ENCODE measurements at places on chromosomes 12 and 14.

- DNase-seq: peak; percentile 26
Observed at GRCh38 chr12:93318720-93319522, 58.8 kb upstream of the NUDT4 start.

GRCh38 chr14:56413721-56414120, 165.9 kb upstream of the TMEM260 start:
- DNase-seq: no peak

DNA sequence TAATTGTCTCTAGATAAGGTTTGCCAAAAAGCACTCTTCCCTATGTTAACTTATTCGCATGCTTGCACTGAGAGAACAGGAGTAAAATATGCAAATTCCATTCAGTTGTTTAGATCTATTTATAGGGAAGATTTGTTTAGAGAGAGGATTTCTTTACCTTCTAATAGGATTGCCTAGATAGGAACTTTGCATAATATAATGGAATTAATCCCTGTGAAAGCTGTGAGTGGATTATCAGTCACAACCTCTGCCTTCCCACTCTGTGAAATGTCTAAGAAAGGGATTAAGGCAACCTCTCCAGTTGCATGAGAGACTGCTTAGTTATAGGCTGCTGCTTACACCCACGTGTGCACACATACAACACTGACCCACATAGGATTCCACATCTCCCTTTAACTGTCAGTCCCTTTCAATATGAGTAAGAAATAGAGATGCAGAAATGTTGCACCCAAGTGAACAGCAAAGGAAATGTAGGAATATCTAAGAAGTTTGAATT, 83.2 kb downstream of the ALG10B start:
- no peak for DNase-seq

DNA sequence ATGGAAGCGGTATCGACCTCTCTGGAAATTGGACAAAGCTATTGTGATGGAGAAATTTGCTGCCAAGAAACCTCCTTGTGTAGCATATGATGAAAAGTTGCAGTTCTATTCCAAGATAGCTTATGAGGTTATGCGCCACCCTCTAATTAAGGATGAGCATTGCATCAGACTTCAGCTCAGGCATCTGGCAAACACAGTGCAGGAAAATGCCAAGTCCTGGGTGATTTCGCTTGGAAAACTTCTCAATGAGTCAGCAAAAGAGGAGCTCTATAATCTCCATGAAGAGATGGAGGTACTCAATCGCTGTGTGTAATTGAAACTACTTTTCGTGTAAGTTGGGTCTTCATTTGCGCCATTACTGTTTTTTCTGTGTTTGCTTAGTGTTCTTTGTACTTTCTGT, 51.2 kb downstream of the DNAH10 start:
- peak; percentile 50 for DNase-seq

GRCh38 chr12:10395390-10395998, 5.7 kb upstream of the KLRK1 start:
- DNase-seq: peak; percentile 95

DNA sequence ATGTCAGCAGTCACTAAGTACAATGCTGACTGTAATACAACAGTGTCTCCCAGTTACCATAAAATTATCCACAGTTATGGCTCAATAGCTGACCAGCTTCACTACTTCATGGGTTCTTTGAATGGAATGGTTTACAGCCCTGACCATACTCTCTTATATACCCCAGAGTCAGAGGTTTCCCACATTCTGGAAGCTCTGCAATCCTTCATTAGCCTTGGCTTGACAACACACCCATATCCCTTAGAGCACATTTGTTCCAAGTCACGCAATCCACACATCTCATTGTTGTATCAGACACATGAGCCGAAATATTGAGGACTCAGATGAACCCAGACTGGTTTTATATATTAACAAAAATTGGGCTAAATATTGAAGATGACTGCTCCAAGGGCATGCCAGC, 209.4 kb upstream of the PLXNC1 start:
- DNase-seq: peak; percentile 57

GRCh38 chr14:98174041-98174440, 1098.0 kb downstream of the BCL11B start:
- no peak for DNase-seq

GRCh38 chr12:82651489-82651888, 35.2 kb upstream of the TMTC2 start:
- DNase-seq: no peak

GRCh38 chr12:54355104-54355815, 9.0 kb downstream of the GPR84 start:
- no peak for DNase-seq

GRCh38 chr12:98388126-98388525, 127.3 kb upstream of the TMPO start:
- DNase-seq: no peak

DNA sequence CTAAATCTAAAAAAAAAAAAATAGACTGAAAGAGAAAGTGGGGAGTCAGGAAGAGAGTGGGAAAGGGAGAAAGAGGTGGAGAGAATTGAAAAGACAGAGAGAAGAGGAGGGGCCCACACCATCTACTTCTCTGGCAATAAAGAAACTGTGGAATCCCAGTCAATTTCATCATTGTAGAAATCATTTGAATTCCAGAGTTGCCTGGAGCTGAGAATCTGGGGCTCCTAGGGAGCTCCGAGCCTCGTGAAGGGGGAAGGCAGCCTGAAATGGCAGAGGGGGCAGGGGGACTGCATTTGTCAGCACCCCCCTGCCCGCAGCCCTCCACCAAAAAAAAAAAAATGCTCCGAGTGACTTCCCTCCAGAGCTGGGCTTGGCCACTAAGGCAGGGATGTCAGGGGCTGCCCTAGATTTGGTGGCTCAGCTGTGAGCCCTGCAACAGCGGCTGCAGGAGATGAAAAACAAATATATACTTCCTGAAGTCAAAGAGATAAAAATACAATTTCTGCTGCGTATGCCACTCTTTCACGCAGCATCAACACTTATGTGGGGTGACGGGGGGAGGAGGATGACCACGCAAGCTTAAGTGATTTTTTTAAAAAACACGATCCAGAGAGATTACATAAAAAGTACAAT, 80.5 kb downstream of the BCL11B start:
- DNase-seq: no peak

DNA sequence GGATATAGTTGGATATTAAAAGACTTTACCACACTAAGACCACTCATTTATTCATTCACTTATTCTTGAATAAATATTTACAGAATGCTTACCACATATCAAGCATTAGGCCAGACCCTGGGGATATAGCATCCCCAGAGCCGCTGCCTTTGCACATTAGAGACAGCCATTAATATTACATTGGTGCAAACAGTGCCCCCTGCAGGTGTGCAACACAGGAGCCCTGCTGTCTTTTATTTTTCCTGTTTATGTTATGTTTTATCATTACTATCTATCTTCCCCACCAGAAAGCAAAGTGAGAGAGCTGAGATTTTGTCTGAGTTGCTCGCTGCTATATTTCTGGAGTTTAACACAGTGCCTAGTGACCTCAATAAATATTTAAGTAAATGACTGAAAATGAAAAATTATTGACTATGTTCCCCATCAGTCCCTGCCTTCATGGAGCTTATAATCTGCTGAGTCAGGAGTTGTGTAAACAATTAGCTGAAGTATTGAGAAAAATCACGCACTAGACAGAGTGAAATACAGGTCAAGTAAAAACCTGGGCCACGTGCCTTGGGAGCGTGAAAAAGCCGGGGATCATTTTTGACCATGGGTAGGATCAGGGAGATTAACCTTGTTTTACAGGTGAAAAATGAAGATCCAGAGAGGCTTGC, 301.6 kb downstream of the PCNX1 start:
- no peak for DNase-seq

DNA sequence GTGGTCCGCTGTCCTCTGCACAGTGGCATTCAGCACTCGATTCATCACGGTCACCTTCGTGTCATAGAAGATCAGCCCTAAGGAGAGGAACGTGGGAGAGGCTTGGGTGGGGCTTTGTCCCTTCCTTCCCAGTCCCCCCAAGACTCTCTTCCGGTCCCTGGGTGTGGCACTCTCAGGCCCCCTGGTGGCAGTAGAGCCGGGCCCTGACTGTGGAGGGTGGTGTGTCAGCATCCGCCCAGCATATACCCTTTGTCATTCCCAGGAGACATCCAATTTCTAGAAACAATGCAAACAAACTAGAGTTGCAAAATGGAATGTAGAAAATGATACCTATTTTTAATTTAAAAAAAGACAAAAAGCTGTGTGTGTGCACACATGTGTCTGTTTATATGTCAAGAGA, 45.0 kb downstream of the TRAFD1 start:
- peak; percentile 40 for DNase-seq

- DNase-seq: no peak
Observed at GRCh38 chr14:59140106-59140843, 48.2 kb upstream of the DAAM1 start.

- DNase-seq: no peak
Observed at GRCh38 chr14:80942191-80942600, 658 bp upstream of the CEP128 start.

GRCh38 chr12:39572551-39572950, 47.1 kb downstream of the ABCD2 start:
- no peak for DNase-seq

- DNase-seq: peak; percentile 48
Observed at GRCh38 chr12:57237932-57238853, 8.7 kb downstream of the SHMT2 start.

GRCh38 chr12:3186546-3187215, 109.5 kb downstream of the TSPAN9 start:
- DNase-seq: peak; percentile 17

DNA sequence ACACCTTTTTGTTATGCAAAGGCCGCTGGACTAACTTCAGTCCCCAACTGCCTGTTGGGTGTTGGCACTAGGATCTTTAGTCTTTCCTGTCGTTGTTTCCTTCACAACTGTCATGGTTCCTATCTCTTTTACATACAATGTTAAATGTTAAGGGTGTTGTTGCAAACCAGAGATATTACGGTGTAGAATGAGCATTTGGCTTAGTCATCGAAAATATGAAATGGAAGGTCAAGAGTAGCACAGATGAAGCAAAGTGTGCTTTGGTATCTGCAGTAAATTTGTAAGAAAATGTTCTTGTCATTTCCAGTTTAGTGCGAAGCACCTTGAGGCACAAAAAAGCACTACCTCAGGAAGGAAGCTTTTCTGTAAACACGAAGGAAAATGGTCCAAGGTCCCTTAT, 751.3 kb upstream of the LRFN5 start:
- DNase-seq: no peak

GRCh38 chr12:100266835-100267602, at the start of the genes DEPDC4 and SCYL2:
Gene DEPDC4, minus strand, starts transcription at chr12:100267079. Its CDS starts 3 bp downstream, at chr12:100267076.
Gene SCYL2, plus strand, starts transcription at chr12:100267177. Its CDS starts 15,794 bp downstream, at chr12:100282971.
- DNase-seq: peak; percentile 98

- DNase-seq: no peak
Observed at GRCh38 chr12:98137278-98137677, 378.1 kb upstream of the TMPO start.

- peak; percentile 100 for DNase-seq
Observed at GRCh38 chr14:34650786-34651584, 21.0 kb upstream of the SNX6 start.

Measured in EH (cell line).